ENCODE measurements at places on chromosomes 2 and 18. TPM values are rescaled to one million over a fixed set of nuclear protein-coding genes. Genes with fewer than 3 reads are reported as not detected.

VAPA gene
- 347 TPM for total RNA-seq

NT5DC4 gene
- not detected for total RNA-seq

TEKT4 gene
- not detected for total RNA-seq

RAB6C gene
- not detected for total RNA-seq

FER1L5 gene
- total RNA-seq: 0.20 TPM

CAPG gene
- total RNA-seq: 399 TPM
